ENCODE measurements at places on chromosomes 11 and 22.

DNA sequence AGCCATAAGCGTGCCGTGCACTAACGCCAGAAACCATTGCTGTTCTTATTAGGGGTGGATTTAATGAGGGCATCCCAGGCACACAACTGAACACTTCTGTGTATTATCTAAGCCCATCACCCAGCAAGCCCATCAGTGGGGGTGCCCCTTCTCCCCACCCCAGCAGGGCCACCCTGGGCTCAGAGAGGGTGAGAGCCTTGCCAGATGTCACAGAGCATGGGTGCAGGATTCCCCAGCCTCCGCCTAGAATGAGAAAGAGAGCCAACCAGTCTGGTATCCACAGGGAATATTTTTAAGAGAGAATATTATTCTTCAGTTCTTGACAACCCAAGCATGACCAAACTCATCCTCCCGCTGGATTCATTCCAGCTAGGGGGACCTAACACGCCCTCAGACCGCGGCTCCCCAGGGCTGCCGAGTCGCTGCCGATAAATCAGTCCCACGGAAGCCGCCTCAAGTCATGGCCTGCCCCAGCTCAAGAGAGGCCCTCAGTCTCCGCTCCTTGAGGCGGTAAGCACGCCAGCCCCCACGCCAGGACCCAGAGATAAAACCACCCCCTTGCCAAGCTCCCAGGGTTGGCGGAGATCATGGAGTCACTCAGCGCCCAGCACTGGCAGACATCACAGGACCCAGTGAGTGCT is 47.2 kb downstream of the MN1 start:
- no peak for DNase-seq

- DNase-seq: no peak
Measured at GRCh38 chr11:2208691-2209369, 37.2 kb upstream of the TH start.

DNA sequence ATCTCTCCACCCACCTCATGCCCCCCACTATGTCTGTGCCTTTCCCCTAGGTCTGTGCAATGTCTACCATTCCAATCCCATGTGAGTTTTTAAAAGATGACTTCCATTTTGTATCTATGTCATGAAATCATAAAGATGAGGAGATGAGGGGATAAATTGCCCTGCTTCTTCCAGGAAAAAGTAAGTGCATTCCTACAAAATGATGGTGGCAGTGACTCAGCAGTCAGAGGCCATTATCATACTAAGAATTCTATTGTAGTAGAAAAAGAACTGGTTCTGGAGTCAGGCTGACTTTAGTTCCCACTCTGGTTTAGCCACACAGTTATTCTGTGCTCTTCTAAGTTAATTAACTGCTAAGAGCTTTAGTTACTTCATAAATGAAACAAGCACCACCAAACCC is 89.6 kb upstream of the API5 start:
- no peak for DNase-seq

GRCh38 chr11:60305906-60306619 is 21.0 kb upstream of the MS4A6E start:
- no peak for DNase-seq

- no peak for DNase-seq
Measured at GRCh38 chr11:123437236-123437979, 7.3 kb downstream of the GRAMD1B start.

GRCh38 chr11:43282607-43283440 is 29.0 kb upstream of the API5 start:
- DNase-seq: no peak

- DNase-seq: no peak
Measured at GRCh38 chr22:43078522-43078921, 10.7 kb downstream of the TTLL1 start.

- no peak for DNase-seq
Measured at GRCh38 chr11:30423886-30424285, 101.0 kb downstream of the ARL14EP start.

DNA sequence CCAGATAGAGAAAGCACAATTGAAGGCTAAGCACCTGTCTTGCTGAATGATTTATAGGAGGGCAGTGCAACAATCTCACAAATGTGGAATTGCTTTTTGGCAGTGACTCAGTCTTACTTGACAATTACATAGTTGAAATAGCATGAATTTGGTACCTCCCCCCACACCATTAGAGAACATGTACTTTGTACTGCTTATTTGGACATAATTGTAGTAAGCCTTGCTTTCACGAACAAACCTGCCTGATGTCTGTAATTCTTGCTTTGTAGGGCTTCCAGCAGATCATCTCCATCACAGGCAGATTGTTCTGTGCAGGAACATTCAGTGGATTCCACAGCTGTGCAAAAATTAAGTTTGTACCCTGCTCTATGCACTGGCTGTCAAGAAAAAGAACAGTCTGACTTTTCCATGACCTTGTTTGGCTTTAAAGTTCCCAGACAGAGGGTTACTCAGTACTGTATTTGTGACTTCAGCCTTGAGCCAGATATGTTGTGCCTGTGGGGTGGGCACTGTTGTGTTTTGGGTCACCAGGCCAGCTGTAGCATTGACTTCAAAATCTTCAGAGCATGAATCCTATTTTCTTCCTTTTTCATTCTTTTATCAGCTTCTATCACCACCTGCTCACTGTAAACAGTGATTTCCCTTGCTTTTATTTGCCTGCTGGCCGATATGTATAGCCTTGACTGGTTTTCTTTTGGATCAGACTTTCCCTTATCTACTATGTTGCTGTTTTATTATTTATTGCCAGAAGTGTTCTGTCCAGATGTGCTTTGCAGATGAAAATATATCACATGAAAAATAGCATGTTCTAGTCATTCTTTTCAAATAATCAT is 941.0 kb upstream of the CHORDC1 start:
- DNase-seq: no peak

- DNase-seq: no peak
Measured at GRCh38 chr11:82754410-82754809, 20.7 kb upstream of the FAM181B start.

- DNase-seq: no peak
Measured at GRCh38 chr11:65488273-65489034, 10.4 kb upstream of the MALAT1 start.

- DNase-seq: no peak
Measured at GRCh38 chr11:62433141-62433903, 14.5 kb downstream of the SCGB1A1 start.

DNA sequence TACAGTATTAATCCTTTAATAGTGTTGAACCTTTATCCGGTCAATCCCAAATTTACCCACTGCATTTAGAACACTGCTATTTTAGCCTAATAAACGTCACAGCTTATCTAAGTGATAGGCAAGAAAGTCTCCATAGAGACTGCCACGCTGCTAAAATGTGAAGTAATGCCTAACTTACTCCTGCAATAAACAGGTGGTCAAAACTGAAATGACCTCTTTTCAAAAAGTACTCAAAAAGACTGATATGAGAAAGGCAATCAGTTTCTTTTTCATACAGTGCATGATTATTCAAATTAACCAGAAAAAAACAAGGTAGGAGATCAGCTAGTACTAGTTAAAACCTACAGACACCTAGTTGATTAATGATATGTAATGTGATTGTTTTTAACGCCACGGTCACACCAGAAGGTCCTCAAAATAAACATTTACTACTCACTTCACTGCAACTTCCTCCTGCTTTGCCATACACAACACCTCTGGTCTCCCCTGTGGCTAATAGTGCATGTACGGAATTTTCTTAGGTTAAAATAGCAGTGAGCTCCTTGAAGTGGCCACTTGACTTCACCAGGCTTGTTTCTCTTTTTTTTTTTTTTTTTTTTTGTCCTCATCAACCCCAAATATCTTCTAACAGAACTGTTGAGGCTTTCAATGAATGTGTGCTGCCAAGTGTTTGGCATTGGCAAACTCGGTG is 8.8 kb downstream of the ATP5MG start:
- no peak for DNase-seq

- no peak for DNase-seq
Measured at GRCh38 chr11:105738986-105739795, 129.3 kb downstream of the GRIA4 start.

GRCh38 chr11:131684111-131685060 is 314.0 kb downstream of the NTM start:
- peak; percentile 39 for DNase-seq

GRCh38 chr11:2400762-2401435 is 349 bp downstream of the TSSC4 start:
- no peak for DNase-seq

GRCh38 chr11:16434036-16434435 is 77.7 kb upstream of the SOX6 start:
- no peak for DNase-seq

GRCh38 chr11:71962428-71963038 is 33.7 kb downstream of the RNF121 start:
- DNase-seq: no peak

DNA sequence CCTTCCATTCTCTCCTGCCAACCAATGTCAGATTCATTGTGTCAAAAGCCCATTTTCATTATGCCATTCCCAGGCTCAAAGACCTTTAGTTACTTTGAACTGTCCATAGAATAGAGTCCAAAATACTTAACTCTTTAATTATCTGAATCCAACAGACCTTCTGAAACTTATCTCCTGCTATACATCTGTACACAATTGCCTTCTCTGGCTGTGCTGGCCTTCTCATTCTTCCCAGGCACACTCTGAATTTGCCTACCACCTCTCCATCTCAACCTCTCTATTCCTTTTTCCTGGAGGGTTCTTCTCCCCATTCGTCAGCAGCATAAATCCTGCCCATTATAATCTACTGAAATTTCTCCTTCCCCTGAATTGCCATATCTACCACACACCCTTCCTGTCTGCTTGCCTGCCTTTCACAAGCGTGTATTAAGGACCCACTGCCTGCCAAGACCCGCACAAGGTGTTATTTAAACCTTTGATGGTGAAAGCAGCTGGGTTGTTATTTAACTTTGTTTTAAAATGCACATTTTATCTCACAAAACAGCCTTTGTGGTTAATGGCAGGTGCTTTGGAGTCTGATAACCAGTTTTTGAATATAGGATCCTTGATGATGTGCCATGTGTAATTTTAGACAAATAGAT is 125.9 kb downstream of the CCDC81 start:
- no peak for DNase-seq

GRCh38 chr11:15613789-15614188 is 499.1 kb downstream of the INSC start:
- DNase-seq: no peak

DNA sequence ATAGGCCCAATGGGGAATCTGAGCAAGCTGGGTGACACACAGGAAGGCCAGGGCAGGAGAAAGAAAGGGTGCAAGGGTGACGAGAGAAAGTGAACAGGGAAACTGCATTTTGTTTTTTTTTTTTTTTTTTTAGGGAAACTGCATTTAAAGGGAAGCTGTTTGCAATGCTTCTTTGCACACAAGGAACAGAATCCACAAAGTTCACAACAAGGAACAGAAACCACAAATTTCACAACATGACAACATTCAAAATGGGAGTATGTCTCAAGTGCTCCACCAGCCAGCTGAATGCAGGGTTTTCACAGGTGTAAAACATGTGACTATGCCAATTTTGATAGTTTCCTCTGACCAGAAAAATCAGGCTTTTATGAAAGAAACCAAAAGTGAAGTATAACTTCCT is 6.8 kb upstream of the PLAAT3 start:
- DNase-seq: no peak

GRCh38 chr11:2378527-2379210 is 1.6 kb downstream of the CD81 start:
- DNase-seq: no peak

GRCh38 chr22:17733466-17733865 is 40.8 kb downstream of the BID start:
- no peak for DNase-seq

DNA sequence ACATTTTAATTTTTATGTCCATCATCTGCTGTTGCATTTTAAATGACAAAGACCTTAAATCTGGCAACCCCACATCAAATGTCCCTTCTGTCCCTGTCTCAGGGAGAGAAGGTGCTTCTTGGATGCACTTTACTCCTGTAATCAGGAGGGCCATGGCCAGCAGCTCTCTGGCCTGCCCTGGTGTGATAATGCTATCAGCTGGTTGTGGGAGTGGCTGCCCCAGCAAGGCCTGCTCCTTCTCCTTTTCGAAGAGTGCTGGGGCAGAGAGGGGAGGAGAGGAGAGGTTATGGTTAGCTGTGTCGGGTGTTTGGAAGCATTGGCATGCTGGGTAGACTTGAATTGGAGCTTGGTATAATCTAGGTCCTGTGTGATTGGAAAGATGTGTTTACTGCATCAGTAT is 12.8 kb downstream of the TNRC6B start:
- DNase-seq: no peak

DNA sequence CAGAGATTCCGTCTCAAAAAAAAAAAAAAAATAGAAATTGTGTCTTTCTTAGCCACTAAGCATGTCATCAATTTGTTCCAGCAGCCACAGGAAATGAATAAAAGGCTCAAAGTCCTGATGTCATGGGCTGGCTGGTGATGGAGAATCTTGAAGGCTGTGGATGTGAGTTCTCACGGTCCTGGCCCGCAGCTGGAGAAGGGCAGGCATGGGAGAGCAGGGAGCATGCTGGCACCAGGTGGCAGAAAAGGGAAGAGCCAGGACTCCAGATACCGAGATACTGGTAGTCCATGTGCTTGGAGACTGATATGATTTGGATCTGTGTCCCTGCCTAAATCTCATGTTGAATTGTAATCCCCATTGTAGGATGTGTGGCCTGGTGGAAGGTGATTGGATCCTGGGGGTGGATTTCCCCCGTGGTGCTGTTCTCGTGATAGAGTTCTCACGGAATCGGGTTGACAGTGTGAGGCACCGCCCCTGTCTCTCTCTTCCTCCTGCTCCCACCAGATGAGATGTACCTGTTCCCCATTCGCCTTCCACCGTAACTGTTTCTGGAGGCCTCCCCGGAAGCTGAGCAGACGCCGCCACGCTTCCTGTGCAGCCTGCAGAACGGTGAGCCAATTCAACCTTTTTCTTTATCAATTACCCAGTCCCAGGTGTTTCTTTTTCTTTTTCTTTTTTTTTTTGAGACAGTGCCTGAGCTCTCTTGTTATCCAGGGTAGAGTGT is 18.1 kb downstream of the MRGPRD start:
- DNase-seq: no peak

GRCh38 chr11:19389787-19390303 is 149.1 kb upstream of the E2F8 start:
- no peak for DNase-seq

GRCh38 chr11:2838676-2839294 is 46.8 kb downstream of the CDKN1C start:
- no peak for DNase-seq

DNA sequence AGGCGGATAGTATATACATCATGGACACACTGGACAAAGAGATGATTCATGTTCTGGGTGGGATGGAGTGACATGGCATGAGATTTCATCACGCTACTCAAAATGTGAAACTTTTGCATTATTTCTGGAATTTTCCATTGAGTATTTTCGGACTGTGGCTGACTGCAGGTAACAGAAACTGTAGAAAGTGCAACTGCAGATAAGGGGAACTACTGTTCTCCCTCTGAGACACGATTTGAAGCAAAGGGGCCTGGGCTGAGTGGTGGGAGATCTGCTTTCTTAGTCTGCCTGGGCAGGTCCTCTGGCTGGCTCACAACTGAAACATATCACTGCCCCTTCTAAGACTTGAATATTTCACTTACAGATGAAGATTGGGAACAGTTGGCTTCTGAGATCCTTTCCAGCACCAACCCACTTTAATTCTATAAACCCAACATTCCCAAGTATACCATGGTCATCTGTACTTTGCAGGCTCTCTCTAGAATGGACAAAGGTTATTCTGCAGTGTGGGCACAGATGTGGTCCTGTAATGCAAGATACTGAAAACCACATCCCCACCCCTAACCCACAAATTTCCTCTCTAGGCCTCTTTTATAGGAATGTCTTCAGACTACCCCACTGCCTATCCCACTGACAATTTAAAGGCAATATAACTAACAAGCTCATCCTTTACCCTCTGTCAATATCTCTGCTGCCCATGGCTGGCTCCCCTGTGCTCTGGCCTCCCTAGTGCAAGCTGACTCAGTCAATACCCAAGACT is 121.1 kb downstream of the KCNC1 start:
- no peak for DNase-seq
